CD8-positive, alpha-beta memory T cell (primary cell): ENCODE measurements at places on chromosomes 11 and 22. TPM values are rescaled to one million over a fixed set of nuclear protein-coding genes. Genes with fewer than 3 reads are reported as not detected.

Gene SYCE3
- total RNA-seq, result not detected

Gene NXPE2
- total RNA-seq, result not detected

Gene INS
- total RNA-seq, result not detected

Gene CENPM
- 73.2 TPM for total RNA-seq

Gene BCO2
- total RNA-seq, result 1.1 TPM

Gene MS4A6A
- 1.6 TPM for total RNA-seq

Gene ACTN3
- total RNA-seq, result 0.33 TPM

Gene RBM4
- 115 TPM for total RNA-seq

Gene SNX32
- total RNA-seq, result 2.0 TPM

Gene RTL10
- 23.2 TPM for total RNA-seq

Gene DGAT2
- total RNA-seq, result 5.5 TPM

Gene NXPE1
- not detected for total RNA-seq

Gene ZNF408
- 13.2 TPM for total RNA-seq

Gene CRYBB3
- 0.26 TPM for total RNA-seq

Gene UBQLN3
- not detected for total RNA-seq

Gene SMPD1
- total RNA-seq, result 30.9 TPM

Gene NDUFV1
- 326 TPM for total RNA-seq

Gene C1QTNF5
- not detected for total RNA-seq

Gene FGF4
- not detected for total RNA-seq

Gene DEUP1
- total RNA-seq, result not detected
